NCI-H2171 (cell line): ENCODE measurements at places on chromosomes 13 and 19.
A peak's percentile ranks its signal among the peaks of the same experiment; 100 is the strongest.

DNA sequence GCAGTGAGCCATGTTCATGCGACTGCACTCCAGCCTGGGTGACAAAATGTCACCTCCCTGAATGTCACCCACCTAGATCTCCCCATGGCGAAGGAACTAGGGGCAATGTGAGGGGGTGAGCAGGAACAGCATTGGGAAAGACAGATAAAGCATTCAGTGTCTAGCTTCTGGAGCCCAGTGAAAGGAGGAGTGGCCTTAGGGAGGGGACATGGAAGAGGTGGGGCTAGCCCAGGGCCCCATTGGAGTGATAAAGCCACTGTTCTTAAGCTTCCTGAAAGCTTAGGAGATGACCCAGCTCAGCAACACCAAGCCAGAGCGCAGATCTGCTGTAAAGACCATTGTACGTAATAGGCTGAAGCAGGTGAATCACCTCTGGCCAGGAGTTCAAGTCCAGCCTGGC is 13.0 kb upstream of the KCNN1 start:
- no peak for DNase-seq

- DNase-seq: peak; percentile 71
Observed at GRCh38 chr19:4597975-4598671, 38.6 kb upstream of the SEMA6B start.

GRCh38 chr19:40539070-40539469 is 37.6 kb upstream of the SHKBP1 start:
- DNase-seq: no peak

- no peak for DNase-seq
Observed at GRCh38 chr13:113654175-113654560, 3.8 kb downstream of the ATP4B start.

- DNase-seq: no peak
Observed at GRCh38 chr13:98570929-98571372, 6.0 kb downstream of the STK24 start.

GRCh38 chr13:26864576-26864975 is 104.0 kb upstream of the GPR12 start:
- peak; percentile 46 for DNase-seq

GRCh38 chr13:71312923-71313322 is 554.1 kb downstream of the DACH1 start:
- DNase-seq: no peak

GRCh38 chr19:19533841-19534240 is 4.2 kb upstream of the CILP2 start:
- DNase-seq: no peak

GRCh38 chr13:49893591-49893990 is 42.5 kb downstream of the SPRYD7 start:
- DNase-seq: no peak

GRCh38 chr13:84279166-84279565 is 396.9 kb upstream of the SLITRK1 start:
- no peak for DNase-seq

DNA sequence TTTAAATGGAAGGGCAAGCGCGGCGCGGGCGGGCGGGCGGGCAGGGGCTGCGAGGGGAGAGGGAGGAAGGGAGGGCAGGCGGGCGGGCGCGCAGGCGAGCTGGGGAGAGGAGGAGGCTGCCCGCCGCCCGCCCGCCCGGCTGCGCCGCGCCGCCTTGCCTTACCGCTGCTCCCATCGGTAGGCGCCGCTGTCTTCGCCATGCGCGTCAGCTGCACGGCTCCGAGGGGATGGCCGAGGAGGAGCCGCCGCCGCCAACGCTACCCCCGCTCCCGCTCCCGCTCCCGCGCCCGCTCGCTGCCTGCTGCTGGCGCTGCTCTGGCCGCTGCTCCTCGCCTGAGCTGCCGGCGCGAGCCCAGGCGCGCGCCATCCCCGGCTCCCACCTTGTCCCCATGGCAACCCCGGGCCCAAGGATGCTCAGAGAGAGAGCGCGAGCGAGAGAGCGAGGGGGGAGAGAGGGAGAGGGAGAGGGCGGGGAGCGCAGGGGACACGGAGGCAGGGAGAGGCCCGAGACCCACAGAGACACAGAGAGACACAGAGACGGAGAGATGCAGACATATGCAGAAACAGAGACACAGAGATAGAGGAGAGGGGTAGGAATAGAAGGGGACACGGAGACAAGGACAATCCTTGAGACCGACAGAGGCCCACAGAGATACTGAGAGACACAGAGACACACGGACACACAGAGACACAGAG is 40.3 kb downstream of the DEDD2 start:
- peak; percentile 87 for DNase-seq

GRCh38 chr19:17754634-17755442 is 3.6 kb downstream of the FCHO1 start:
- no peak for DNase-seq

- DNase-seq: no peak
Observed at GRCh38 chr13:26604784-26605545, 47.5 kb downstream of the WASF3 start.

DNA sequence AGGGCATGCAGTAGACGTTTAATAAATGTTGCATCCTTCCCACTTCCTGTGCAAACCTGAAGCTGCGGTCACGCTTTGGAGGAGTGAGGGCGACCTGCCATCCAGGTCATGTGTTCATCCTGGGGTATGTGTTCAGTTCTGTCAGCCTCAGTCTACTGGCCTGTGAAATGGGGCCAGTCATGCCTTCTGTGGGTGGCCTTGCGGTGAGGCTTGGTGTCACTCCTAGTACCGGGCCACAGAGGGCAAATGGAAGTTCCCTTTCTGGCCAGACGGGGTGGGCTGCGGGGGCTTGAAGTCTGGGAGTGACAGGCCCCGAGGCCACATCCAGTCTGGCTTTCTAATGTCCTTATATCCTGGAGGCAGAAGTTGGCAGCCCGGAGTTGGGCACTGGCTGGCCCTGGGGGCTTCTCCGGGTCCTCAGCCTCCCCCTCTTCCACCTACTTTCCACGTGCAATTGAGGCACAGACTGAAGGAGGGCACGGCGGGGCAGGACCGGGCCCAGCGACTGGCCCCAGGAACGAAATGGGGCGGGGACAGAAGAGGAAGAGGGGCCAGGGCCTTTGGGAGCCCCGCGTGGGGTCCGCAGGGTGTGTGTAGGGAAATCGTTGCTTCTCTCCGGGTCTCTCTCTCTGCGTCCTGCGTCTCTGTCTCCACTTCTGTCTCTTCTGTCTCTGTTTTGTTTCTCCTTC is 11.1 kb downstream of the PDE4A start:
- DNase-seq: no peak

DNA sequence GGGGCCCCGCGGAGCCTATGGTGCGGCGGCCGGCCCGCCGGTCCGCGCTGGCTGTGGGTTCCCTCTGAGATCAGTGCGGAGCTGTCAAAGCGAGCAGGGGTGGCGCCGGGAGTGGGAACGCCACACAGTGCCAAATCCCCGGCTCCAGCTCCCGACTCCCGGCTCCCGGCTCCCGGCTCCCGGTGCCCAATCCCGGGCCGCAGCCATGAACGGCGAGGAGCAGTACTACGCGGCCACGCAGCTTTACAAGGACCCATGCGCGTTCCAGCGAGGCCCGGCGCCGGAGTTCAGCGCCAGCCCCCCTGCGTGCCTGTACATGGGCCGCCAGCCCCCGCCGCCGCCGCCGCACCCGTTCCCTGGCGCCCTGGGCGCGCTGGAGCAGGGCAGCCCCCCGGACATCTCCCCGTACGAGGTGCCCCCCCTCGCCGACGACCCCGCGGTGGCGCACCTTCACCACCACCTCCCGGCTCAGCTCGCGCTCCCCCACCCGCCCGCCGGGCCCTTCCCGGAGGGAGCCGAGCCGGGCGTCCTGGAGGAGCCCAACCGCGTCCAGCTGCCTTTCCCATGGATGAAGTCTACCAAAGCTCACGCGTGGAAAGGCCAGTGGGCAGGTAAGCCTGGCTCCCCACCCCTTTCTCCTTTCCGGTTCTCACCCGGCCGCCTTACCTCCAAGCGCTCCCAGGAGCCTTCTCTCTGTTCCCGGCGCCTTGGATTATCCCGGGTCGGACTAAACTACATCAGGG is at the start of gene PDX1:
Gene PDX1, plus strand, starts transcription at position 67 of the 743 bp plus-strand sequence. Its CDS starts 139 bp downstream, at position 206.
- DNase-seq: no peak

DNA sequence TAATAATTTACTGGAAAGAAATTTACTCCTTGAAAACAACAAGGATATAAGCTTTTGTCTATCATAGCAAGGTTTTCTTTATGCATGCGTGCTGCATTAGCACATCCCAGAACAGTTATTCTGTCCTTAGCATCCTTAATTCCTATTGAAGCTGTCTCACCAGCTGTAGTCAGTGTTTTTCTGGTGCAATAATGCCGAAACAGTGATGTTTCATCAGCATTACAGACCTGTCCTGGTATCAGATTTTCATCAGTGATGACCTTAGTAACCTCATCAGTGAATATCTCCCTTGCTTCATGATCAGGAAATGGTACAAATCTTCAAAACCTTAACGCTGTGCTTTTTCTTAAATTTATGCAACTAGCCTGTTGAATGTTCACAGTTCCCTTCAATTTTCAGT is 264.7 kb upstream of the STARD13 start:
- no peak for DNase-seq

DNA sequence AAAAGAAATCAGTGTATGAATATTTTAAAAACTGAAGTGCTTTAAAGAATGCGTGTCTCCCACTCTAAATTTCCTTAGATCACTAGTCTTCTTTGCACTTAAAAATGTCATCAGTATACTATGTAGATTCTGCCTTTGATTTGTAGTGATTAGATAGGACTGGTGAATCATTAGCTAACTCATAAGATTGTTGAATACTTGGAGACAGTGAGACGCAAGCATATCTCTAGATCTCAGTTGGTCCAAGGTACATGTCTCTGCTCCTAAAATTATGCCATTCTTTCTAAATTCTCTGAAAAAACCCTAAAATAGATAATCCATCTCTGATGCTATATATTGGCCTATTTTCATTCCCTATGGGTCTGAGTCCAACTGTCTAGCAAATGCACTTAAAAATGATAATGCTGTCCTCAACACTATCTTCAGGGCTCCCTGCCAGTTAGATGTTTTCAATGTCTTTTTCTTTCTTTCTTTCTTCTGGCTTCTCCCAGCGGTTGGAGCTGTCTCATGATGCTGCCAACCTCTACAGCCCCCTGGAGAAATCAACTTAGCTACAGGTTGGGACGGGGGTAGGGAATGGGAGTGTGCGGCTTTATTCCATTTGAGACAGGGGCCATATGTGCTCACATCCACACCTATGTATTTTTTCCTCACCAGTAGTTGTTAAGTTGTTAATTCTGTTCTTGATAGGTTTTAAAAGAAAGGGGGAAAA is 301.0 kb downstream of the NDFIP2 start:
- DNase-seq: no peak

DNA sequence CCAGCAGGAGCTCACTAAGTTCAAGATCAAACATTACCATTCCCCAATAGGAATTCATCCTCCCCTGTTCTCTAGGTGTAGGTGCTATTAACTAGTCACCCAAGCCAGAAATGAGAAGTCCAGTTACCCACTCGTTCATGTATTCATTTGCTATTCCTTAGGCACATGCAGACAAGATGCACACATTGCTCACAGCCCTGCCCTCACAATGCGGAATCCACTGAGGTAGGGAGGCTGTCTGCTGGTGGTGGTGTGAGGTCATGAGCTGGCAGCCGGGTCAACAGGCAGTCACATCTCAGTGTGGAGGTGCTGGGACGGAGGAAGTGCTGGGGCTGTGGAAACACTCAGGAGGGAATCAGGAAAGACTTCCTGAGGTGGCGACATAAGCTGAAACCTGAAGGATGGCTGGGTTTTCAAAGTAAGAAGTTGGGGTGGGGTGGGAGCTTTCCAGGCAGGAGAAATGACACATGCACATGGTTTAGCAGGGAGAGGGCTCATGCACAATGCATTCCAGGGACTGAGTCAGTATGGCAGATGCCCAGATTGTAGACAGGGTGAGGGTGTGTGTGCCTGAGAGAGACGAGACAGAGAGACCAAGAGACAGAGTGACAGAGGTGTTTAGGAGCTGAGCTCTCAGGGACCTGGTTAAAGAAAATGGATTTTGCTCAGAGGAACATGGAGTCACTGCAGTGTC is 117.6 kb downstream of the USP12 start:
- DNase-seq: no peak

- no peak for DNase-seq
Observed at GRCh38 chr13:33561627-33562026, 256.3 kb upstream of the RFC3 start.

DNA sequence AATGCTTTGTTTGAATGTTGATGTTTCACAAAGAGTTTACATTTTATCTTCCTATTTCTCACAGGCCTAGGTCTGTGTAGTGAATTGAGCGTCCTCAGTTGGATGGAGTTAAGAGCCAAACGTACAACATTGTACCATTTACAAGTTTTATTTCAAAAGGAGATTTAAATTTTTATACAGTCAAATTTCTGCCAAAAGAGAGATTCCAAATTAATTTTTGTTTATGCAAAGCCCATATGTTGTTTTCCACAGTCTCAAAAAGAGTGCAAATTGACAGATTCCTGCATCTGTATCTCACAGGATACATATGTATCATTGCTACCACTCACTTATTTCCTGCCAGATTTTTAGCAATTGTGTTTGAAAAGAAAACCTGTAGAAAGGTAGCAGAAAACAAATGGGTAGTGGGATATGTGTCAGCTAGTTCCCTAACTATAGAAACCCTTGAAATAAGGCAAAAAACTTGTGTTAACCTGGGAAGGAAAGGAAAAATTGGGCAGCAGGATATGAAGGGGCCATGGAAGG is 46.1 kb downstream of the DGKH start:
- no peak for DNase-seq

- peak; percentile 68 for DNase-seq
Observed at GRCh38 chr19:48671446-48671995, 1.3 kb downstream of the NTN5 start.

DNA sequence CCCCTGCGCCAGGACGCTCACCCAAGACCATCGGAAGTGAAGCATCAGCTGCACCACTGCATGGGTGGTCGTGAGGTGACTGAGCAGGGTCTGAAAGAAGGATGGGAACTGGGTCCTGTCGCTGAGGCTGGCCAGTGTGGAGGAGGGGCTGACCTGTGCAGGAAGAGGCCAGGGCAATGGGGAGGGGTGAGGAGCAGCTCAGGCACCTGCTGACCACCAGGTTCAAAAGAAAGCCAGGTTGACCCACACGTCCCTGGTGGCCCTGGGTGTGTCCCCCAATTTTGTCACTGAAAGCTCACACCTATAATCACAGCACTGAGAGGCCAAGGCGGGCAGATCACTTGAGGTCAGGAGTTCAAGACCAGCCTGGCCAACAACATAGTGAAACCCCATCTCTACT is 13.7 kb upstream of the ZSCAN1 start:
- DNase-seq: no peak

DNA sequence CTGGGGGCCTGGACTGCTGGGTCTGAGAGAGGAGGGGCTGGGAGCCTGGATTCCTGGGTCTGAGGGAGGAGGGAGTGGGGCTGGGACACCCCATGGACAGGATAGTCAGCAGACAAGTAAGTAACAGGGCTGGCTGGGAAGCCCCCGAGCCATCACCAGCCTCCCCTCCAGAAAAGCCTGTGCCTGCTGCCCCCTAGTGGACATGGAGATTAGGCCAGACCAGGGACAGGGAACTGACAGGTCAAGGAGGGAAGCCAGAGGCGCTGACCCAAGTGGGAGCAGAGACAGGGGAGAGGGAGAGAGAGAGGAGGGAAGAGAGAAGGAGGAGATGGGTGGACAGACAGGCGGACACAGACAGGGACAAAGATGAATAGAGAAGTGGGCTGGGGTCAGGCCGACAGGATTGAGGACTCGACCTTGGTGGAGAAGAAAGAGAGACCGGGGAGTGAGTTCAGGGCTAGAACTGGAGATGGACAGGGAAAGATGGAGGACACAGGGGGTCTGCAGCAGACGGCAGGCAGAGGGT is 6.7 kb upstream of the ERFL start:
- DNase-seq: no peak
